ENCODE measurements at places on chromosomes 1 and 21. TPM values are rescaled to one million over a fixed set of nuclear protein-coding genes. Genes with fewer than 3 reads are reported as not detected.

Gene IL10
- not detected for total RNA-seq

Gene GREM2
- total RNA-seq, result 0.22 TPM

Gene KCNK1
- total RNA-seq, result 19.4 TPM

Gene DCST1
- not detected for total RNA-seq

Gene IGSF21
- not detected for total RNA-seq

Gene DMAP1
- 19.1 TPM for total RNA-seq

All from A549 treated with RU486 at 1 μM for 4 hours (cell line).